ENCODE measurements at places on chromosomes 6 and 20. TPM values are rescaled to one million over a fixed set of nuclear protein-coding genes. Genes with fewer than 3 reads are reported as not detected.
A peak's percentile ranks its signal among the peaks of the same experiment; 100 is the strongest.

- DNase-seq = no peak
These were observed 277.5 kb upstream of the MAN1A1 start for GRCh38 chr6:119626884-119627619.

SOX18 gene
- total RNA-seq = 30.1 TPM

GRCh38 chr6:168496139-168496996 is 55.4 kb downstream of the SMOC2 start:
- no peak for DNase-seq

DNA sequence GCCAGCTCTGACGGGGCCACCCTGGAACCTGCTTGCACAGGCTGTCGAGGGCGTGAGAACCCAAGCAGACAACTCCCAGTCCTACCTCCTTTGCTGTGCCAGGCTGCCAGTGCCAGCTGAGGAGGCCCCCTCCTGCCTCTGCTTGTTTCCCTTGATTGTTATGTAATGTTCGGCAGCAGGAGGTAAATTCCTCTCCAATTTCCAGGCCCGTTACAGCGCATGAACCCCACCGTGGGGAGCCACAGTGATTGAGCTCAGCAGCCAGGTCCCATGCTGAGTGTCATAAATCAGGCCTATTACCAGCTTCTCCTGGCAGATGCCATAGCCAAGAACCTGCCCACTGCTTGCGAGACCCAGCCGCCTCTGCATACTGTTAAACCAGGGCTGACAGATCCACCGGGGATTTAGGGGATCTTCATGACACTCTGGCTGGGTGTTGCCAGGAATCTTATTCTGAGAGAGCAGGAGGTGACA is 320.5 kb downstream of the DHX35 start:
- no peak for DNase-seq

DNA sequence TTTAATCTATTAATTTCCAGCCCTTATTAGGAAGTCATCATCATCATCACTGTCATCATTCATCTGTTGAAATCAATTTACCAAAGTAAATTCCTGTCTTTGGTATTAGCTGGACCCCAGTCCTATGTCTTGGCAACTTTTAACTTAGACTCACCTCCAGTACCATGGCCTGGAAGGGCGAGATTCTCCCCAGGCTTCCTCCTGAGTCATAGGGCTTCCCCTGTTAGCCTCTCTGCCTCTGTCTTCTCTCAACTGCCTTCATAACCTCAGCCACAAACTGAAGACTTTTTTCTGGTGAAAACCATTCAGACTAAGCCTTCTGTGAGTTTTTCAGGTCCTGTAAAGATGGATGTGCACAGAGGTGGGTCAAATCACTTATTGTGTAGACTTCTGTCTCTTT is 95.0 kb downstream of the NKAIN2 start:
- no peak for DNase-seq

- DNase-seq = peak; percentile 23
These were observed 1.1 kb downstream of the LRRC1 start for GRCh38 chr6:53795702-53796450.

- no peak for DNase-seq
These were observed 106.7 kb downstream of the PRDM1 start for GRCh38 chr6:106192824-106193223.

PAX1 gene
- total RNA-seq = not detected

METTL24 gene
- total RNA-seq = 15.7 TPM

DEFB128 gene
- total RNA-seq = not detected

GRCh38 chr6:51365566-51365965 is 546.9 kb downstream of the TFAP2B start:
- DNase-seq = no peak

ARFGEF3 gene
- 17.6 TPM for total RNA-seq

SLC17A1 gene
- total RNA-seq = 0.63 TPM

- no peak for DNase-seq
These were observed 50.0 kb upstream of the ECI2 start for GRCh38 chr6:4185419-4185818.

DNA sequence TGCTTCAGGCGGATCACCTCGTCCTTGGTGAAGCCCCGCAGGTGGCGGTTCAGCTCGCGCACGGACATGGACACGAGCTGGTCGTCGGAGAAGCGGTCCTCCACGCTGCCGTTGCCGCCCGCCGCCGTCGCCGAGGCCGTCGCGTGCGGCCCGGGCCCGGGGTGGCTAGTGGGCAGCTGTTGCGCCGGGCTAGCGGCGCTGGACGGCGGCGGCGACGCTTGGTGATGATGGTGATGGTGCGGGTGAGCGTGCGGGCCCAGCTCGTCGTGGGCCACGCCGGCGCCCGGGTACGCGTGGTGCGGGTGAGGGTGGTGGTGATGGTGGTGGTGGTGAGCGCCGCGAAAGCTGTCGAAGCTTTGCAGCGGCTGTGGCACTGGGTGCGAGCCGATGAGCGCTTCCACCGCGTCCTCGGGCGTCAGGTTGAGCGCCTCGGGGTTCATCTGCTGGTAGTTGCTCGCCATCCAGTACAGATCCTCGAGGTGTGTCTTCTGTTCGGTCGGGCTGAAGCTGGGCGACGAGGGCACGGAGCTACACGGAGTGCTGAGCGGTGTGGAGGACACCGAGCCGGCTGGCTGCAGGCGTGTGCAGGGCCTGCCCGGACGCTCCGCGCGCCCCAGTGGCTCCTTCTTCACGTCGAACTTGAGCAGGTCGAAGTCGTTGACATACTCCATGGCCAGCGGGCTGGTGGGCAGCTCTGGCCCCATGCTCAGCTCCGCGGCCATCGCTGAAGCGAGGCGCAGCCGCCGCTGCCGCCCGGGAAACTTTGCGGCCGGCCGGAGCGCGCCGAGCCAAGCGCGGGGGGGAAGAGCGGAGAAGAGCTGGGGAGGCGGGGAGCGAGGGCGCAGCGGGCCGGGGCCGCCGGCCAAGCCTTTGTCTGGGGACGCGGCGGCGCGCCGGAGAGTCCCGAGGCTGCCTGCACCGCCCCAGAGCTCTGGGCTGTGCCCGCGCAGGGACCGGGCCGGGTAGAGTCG is 622 bp downstream of the MAFB start:
- DNase-seq = no peak

GRCh38 chr6:4451081-4451480 is 315.7 kb upstream of the ECI2 start:
- DNase-seq = no peak

GRCh38 chr6:28734443-28734959 is 189.3 kb downstream of the TRIM27 start:
- DNase-seq = no peak

Data from mucosa of gallbladder (tissue), 1 donor.